ENCODE measurements at places on chromosomes 12 and 14.

GRCh38 chr12:132167611-132168310 lies 23.5 kb downstream of the NOC4L start:
- peak; percentile 71 for DNase-seq

GRCh38 chr12:104929368-104929767 lies 28.7 kb downstream of the SLC41A2 start:
- DNase-seq = no peak

DNA sequence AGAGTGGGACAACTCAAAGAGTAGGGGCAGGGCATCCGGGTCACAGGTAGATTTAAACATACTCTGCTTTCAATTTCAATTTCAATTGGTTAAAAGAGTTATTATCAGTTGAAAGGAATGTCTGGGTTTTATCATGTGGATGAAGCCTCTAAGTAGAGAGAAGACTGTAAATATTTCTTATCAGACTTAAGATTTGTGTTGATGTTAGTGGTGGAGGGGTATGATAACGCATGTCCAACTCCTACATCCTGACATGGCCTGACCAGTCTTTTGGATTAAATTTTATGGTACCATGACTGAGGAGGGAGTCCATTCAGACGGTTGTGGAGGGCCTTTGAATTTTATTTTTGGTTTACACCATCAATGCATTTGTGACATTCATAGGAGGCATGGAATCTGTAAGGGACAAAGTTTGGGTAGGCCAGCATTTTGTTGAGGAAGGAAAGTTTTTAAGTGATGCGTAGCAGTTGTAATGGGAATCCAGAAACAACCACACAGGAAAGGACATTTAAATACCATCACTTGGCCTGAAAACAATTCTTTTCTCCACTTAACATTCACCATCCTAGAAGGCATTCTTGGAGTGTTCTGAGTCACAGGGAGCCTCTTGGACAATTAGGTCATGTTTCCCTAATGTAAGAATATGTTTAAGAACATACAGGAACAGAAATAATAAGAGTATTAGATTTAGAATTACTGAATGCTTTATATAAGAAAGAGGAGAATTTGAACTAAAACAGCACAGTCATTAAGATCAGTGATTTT lies 371.9 kb downstream of the ATP23 start:
- no peak for DNase-seq

DNA sequence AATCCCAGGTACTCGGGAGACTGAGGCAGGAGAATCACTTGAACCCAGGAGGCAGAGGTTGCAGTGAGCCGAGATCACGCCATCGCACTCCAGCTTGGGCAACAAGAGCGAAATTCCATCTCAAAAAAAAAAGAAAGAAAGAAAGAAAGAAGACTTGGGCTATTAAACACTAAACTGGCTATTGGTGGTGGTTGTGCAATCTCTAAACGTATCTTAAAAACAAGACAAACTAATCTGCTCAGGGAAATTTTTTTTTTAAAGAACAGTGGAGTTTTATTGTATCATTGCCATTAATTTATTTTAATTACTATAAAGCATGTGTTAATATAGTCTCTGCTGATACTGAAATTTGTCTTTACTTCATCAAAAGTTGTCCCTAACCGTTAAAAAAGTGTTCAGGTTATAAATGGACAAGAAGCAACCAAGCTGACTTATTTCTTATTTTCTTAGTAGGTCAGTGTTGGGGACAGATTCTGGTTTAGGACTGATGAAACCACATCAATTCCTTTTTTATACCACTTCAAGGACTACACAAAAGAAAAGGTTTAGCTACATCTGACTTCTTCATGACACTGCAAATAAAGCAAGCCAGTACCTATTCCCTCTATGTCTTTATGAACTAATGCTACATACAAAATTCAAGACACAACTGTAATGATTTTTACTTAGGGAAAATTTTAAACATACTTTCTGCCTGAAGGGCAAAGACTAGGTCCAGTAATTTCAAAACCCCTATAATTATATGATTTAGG lies 68.7 kb upstream of the KRAS start:
- no peak for DNase-seq

- DNase-seq = no peak
These were observed 27.3 kb downstream of the SPRING1 start for GRCh38 chr12:116710370-116711150.

- no peak for DNase-seq
These were observed 58.7 kb downstream of the SSH1 start for GRCh38 chr12:108798551-108799221.

DNA sequence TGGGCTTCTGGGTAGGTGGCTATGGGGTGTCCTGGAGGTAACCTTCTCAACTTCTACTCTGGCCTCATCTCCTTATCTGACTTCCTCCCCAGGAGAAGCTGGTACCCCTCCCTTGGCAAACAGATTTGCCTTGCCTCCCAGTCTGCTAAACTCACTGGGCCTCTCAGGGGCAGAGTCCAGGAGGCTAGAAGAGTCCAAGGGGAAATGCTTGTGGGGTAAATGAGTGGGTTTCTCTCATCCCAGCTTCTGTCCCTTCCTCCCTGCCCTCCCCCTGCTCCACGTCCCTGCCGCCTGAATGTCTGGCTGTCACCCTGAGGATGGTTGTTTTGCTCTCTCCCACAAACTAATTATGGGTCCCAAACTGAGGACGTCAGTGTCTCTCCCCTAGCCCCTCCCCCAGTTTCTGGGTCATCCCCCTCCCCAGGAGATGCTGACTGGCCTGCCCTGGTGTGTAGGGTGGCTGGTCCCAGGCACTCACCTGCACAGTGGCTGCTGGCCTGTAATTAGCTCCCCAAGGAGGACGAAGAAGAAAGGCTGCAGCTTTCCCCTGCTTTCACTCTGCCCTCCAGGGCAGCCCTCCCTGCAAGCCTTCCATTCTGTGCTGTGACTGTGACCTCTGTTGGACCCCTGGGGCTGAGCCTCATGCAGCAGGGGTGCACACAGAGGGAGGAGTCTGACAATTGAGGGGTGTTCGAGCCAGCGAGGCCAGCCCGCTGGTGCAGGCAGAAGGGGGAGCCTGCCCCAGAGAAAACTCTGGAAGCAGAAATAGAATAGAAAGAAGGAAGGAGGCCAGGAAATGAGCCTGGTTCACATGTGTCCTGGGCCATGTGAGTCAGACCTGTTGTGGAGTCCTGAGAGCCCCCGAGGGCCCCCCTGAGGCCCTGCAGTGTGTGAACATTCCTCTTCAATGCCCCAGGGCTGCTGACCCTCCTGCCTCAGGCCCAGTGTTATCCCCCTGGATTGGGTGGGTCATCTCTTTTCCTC lies at the start of gene LRP1-AS:
LRP1-AS (minus strand) TSS at position 659 of the 984 bp plus-strand sequence.
- no peak for DNase-seq

GRCh38 chr12:88493636-88494035 lies 86.6 kb downstream of the KITLG start:
- DNase-seq = no peak

DNA sequence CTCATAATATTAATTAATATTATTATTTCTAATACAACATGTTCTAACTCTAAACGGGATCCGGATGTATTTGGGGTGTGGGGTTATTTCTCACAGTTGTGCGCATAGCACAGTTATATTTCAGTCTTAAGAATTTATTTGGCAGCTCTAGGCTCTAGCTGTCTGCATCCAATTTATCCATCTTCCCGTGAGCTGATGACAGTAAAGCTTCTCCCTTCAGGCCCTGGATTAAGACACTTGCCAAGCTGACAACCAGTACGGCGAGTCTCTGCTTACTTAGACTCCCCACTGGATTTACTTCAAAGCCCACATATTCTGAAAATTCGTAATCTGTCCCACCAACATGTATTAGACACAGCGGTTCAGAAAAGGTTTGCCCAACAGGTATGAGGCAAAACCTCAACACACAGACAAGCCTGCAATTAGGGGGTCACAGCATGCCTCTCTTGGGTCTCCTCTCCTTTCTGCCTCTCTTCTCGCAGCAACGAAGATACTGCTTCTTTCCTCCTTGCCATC lies 232.9 kb upstream of the TMTC1 start:
- DNase-seq = no peak

DNA sequence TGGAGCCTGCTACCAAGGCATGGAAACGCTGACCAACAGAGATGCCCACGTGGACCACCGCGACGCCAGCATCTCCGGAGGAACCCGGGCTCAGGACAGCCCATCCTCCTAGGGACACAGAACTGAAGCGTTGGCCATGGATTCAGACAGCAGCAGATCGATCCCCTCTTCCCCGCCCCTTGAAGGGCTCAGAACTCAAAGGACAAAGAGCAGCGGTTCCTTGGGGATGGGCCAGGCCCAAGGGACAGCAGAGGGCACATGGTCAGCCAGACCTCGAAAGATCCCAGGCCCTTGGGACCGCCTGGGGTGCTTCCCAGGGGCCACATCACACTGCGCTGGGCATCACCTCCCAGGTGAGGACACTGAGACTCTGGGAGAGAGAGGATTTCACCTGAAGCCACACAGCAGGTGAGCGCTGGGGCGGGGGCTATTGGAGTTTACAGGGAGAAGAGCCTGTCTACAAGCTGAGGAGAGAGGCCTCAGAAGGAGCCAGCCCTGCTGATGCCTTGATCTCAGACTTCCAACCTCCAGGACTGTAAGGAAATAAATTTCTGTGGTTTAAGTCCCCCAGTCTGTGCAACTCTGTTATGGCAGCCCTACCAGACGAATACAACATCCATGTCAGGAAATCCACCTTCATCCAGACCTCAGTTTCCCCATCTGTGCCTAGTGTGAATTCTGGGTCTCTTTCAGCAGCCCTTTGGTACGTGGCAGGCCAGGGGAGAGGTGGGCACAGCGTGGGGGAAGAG lies 49.4 kb downstream of the CCNK start:
- DNase-seq = no peak

GRCh38 chr14:72254937-72255472 lies 322.8 kb downstream of the RGS6 start:
- no peak for DNase-seq

GRCh38 chr12:125065021-125065918 lies at the start of gene AACS:
AACS (plus strand) TSS chr12:125065435; CDS start chr12:125065585, 150 bp downstream.
- DNase-seq = peak; percentile 45

- peak; percentile 48 for DNase-seq
These were observed 13.1 kb downstream of the KRT5 start for GRCh38 chr12:52506858-52507715.

DNA sequence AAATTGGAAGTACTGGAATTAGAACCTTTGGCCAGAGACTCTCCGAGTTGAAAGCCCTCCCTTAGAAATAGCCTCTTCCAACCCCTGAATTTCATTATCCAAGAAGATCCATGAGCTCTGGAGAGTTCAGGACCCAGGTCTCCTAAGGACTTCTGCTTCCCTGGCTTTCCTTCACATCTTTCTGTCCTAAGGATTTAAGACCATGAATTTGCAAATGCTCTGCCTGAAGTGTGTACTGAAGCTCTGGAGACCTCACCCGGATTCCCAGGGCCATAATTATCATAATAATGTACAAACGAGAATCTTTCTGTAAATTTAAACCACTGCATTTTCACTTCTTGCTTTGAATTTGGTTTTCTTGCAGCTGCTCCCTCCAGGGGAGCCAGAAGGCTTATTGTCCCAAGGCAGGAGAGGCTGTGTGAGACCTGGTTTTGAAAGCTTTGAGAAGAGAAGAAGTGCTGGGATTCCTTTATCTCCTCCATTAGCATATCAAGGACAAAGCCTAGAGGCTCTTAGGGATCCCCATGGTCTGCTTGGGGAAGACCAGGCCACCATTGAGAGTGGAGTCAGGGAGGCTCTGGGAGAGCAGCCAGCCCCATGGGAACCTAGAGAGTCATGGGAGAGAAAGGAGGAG lies 41.1 kb downstream of the GLRX5 start:
- no peak for DNase-seq

GRCh38 chr12:95547522-95548055 lies 3.7 kb downstream of the USP44 start:
- no peak for DNase-seq

DNA sequence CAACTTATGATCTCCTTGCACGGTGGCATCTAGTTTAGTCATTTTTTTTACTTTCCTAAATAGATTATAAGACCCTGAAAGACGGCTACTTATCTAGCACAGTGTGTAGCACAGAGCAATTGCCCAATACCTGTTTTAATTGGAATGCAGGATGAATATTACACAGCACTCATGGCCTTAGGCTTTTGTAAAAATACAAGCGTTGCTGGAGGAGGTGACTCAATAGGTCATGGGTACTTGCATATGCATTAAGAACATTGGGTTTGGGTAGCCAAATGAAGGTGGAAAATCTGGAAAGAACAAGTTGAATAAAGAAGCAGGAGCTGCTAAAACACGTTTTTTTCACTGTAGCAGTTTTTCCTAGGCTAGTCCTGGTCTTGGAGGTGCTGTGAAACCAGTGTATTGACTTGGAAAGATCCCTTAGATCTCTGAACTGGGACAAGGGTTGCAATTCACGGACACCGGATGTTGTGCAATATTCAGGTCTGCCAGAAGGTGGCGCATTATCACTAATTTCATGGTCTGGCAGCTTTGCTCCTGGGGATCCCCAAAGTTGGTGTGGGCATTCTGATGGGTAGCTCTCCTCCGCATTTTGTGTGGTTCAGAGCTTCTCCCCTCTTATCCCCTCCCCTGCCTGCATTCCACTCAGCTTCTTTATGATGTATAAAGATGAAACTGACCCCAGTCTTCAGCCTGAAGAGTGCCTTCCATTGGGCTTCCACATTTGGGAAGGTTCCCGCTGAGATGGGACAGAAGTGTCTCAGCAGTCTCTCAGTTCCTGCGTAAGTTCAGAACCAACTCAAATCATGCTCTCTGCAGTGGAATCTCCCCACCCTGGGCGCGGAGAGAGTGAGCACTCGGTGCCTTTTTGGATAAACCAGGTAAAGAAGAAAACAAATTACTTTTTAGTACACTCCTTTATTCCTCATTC lies 278.3 kb downstream of the NRXN3 start:
- peak; percentile 42 for DNase-seq

DNA sequence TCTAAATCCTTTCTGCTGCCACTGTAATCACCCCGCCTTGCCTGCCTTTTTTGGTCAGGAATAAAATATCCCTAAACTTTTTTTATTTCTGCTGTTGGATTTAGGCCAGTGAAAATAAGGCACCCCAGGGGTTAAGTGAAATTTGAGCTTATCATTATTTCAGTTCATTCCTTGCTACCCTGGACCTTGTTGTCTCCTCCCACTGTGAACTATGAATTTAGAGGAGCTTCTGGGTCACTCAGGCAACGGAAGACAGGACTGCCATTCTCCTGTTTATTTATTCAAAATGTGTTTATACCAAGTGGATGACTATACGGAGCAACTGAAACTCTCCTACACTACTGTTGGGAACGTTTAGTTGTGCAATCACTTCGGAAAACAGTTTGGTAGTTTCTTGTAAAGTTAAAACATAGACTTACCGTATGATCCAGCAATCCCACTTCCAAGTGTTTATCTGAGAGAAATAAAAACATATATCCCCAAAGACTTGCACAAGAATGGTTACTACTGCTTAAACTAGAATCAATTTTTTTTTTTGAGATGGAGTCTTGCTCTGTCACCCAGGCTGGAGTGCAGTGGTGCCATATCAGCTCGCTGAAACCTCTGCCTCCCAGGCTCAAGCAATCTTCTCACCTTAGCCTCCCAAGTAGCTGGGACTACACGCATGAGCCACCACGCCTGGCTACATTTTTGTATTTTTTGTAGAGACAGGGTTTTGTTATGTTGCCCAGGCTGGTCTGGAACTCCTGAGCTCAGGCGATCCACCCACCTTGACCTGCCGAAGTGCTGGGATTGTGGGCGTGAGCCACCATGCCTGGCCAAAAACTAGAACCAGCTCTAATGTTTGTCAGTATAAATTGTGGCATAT lies 2.3 kb upstream of the TRAFD1 start:
- no peak for DNase-seq
